A549 treated with Hydrocortisone at 1 μM for 4 hours (cell line): ENCODE measurements at places on chromosomes 2 and 18. TPM values are rescaled to one million over a fixed set of nuclear protein-coding genes. Genes with fewer than 3 reads are reported as not detected.

The PTPN4 gene
- total RNA-seq, result 13.6 to 19.1 TPM (median 15.0 TPM) in 5 replicates

The RSAD2 gene
- total RNA-seq, result 0.15 to 0.32 TPM (median 0.25 TPM) in 5 replicates

The C1GALT1C1L gene
- 2.3 to 2.7 TPM (median 2.6 TPM) in 5 replicates for total RNA-seq

The RBM44 gene
- 0.16 to 0.30 TPM (median 0.21 TPM) in 5 replicates for total RNA-seq

The ADD2 gene
- total RNA-seq, result 18.8 to 28.6 TPM (median 25.3 TPM) in 5 replicates

The TCF23 gene
- not detected in 5 replicates for total RNA-seq

The IL37 gene
- not detected in 5 replicates for total RNA-seq

The SMIM21 gene
- total RNA-seq, result not detected in 5 replicates

The TBR1 gene
- total RNA-seq, result 0.03 to 0.07 TPM (median 0.04 TPM) in 4 of 5 replicates, not detected in the other

The EVX2 gene
- not detected in 5 replicates for total RNA-seq

The CIB4 gene
- total RNA-seq, result 0.16 to 0.40 TPM (median 0.24 TPM) in 3 of 5 replicates, not detected in the others

The PTPRN gene
- total RNA-seq, result 1.0 to 1.5 TPM (median 1.2 TPM) in 5 replicates

The TTN gene
- under 0.01 to 0.01 TPM (median under 0.01 TPM) in 5 replicates for total RNA-seq

The SDC1 gene
- total RNA-seq, result 165 to 194 TPM (median 181 TPM) in 5 replicates

The TSPYL6 gene
- total RNA-seq, result not detected in 5 replicates

The PROKR1 gene
- not detected in 5 replicates for total RNA-seq

The CDH20 gene
- total RNA-seq, result not detected in 5 replicates

The TMEM37 gene
- total RNA-seq, result 1.5 to 2.5 TPM (median 1.8 TPM) in 5 replicates

The ZNF385B gene
- 0.21 to 0.22 TPM in 2 of 5 replicates, not detected in the others for total RNA-seq

The PLGLB2 gene
- total RNA-seq, result 0.13 to 0.32 TPM (median 0.16 TPM) in 5 replicates

The DNAH6 gene
- 0.01 to 0.18 TPM (median 0.10 TPM) in 5 replicates for total RNA-seq

The TMX3 gene
- 16.8 to 22.4 TPM (median 20.7 TPM) in 5 replicates for total RNA-seq

The KIDINS220 gene
- 14.6 to 24.5 TPM (median 19.1 TPM) in 5 replicates for total RNA-seq

The SP140L gene
- 2.4 to 4.1 TPM (median 3.2 TPM) in 5 replicates for total RNA-seq

The DCDC2C gene
- total RNA-seq, result 0.21 to 0.56 TPM (median 0.40 TPM) in 4 of 5 replicates, not detected in the other

The SRBD1 gene
- 7.6 to 11.1 TPM (median 8.3 TPM) in 5 replicates for total RNA-seq

The USP37 gene
- 4.7 to 6.7 TPM (median 4.9 TPM) in 5 replicates for total RNA-seq

The RTP5 gene
- not detected in 5 replicates for total RNA-seq

The AFTPH gene
- 21.1 to 29.2 TPM (median 23.4 TPM) in 5 replicates for total RNA-seq

The NEU2 gene
- total RNA-seq, result not detected in 5 replicates

The GPR35 gene
- 0.61 to 0.90 TPM (median 0.87 TPM) in 5 replicates for total RNA-seq
